ENCODE measurements at places on chromosomes 2 and 18.

DNA sequence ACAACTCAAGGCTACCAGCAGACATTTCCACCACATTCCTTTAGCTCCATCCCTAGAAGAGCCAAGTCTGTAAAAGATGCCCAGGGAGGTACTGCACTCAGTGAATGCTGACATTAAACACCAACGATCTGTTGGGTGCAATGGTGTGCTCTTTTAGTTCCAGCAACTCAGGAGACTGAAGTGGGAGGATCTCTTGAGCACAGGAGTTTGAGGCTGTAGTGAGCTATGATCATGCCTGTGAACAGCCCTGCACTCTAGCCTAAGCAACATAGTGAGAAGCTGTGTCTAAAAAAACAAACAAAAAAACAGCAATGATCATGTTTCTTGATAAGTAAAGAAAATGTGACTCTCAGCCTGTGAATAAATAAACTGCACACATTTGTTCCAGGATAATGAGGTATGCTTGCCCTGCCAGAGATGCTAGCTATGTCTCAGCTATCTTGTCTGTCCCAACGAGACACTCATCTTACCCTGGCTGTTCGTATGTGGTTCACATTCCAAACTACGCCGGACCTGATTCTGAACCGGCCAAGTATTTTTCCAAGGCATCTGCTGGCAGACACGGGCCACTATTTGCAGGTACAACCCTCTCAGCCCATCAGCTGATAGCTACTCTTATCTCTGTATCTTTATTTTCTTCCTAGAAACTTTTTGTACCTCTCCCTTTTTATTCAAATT is 21.8 kb downstream of the TMEM182 start:
- no peak for DNase-seq

GRCh38 chr18:985212-985661 is 80.6 kb downstream of the ADCYAP1 start:
- peak; percentile 21 for DNase-seq

DNA sequence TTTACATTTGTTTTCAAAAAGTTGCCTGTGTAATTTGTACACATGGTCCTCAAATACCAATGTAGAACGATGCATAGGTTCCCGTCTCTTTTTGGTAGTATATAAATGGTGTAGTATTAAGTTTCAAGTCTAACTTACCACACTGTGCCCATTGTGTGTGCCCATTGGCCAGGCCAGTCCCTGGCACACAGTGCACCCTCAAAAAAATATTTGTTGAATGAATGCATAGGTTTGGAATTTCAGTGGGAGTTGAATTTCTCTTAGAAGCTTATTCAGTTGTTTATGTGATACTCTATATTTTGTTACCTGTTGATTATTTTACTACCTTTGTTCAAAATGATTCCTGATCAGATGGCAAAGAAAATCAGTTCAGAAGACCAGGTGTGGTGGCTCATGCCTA is 30.1 kb downstream of the IDH1 start:
- DNase-seq: no peak

DNA sequence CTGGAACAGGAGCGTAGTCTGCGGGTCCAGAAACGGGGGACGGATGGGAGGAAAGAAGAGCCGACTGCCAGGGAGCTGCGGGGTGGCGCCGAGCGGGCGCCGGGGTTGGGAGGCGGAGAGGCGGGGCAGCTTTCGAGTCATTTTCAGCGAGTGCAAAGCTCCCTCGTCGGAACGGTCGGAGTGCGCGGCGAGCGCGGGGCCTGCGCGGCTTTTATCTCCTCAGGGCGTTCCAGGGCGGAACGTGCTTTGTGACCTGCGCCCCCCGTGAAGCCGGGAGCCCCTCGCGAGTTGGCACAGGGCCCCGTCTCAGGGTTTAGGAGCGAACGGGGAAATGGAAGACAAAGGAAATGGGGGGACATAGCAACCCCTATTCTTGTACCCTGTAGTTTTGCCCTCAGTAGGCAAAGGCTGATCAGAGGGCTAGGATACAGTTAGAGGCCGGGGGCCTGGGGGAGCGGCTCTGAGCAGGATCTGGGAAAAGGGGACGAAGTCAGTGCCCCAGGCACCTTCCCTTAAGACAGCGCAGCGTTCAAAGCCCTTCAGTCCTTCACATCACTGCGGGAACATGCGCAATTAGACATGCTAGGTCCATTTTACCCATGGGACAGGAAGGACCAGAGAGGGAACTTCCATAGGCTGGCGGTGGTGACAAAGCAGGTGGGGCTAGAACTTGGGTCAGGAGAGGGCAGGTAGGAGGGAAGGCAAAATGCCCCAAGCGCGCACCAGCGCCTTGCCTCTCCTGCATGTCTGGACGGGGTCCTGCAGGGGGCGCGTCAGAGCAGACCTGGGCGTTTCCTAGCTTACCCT is 60.1 kb upstream of the IL1RL1 start:
- peak; percentile 80 for DNase-seq

GRCh38 chr2:95005726-95006125 is 19.8 kb upstream of the MAL start:
- DNase-seq: no peak

DNA sequence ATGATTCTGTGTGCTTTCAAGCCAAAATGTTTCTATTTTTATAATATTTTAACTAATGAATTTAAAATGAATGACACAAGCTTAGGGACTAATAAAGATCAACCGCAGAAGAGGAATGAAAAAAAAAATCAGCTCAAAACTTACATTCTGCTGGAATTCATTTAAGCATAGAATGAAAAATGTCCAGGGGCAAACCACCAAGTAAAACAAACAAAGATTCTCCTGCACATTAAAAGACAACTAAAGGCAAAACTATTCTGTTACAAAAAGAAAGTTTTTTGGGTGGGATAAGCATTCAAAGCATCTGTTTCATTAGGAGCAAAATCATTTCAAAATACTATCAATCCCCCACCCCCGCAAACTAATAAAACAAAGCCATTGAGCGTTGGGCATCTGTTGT is 99.3 kb upstream of the SOX11 start:
- DNase-seq: no peak

DNA sequence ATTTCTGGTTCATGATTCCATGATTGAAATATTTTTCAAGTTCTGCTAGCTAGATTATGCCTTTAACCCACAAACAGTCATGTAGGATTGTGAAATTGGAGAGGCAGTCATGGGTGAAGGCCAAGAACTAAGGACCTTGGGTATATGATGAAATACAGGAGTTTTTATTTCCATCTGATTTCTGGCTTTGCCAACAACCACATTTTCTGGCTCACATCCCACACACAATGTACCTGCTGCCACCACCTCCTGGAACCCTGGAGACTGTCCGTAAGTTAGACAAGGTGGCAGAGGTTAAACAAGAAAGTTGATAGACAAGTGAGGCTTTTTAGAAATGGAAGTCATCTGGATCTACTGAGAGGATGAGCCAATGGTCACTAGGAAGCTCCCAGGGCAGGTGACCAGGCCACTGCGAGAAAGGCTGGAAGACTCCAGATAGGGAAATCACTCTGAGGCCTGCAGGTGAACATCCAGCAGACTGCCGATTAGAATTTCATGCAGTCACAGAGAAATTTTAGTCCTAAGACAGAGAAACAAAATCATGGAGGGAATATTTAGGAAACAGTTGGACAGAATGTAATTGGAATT is 402.0 kb downstream of the ALK start:
- no peak for DNase-seq

- DNase-seq: no peak
Measured at GRCh38 chr18:31774962-31775361, 14.3 kb upstream of the SLC25A52 start.

GRCh38 chr18:67109535-67109934 is 407.0 kb downstream of the DSEL start:
- no peak for DNase-seq

DNA sequence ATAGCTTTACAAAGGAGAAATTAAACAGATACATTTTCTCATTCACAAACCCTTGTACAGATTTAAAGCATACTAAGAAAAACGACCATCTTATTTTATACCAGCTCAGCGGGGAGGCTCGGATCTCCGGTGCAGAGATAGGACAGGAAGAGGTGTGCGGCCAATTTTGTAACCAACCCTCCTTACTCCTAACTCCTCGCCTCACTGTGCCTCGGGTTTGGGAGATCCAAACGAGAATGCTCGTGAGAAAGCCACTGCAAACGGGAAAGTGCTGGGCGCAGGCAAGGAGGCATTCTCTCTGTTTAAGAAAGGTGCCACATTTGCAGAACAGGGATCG is 1.2 kb downstream of the KDSR start:
- DNase-seq: peak; percentile 10

All from WTC11 (cell line).